Activated CD8-positive, alpha-beta memory T cell treated with anti-CD3 and anti-CD28 coated beads for 48 hours (primary cell): ENCODE measurements at places on chromosomes 5 and 9.

DNA sequence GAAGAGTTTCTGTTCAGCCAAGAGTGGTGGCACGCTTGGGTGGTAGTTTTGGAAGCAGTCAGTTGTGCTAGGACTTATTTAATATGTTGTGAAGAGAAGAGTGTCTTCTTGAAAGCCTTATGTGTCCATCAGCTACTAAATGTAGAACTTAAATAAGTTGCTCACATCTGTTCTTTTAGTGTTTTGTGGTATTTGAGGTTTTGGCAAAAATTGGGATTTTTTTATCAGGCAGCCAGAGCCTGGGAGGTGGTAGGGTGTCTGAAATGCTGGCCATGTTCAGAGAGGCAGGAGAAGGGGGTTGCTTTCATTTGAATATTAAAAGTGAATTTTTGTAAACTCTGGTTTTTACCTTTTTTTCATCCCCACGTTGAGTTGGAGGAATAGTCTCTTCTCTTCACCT is 24.2 kb upstream of the ZBTB34 start:
- no peak for DNase-seq

GRCh38 chr5:6498968-6499367 is 50.3 kb downstream of the UBE2QL1 start:
- no peak for DNase-seq

- no peak for DNase-seq
Measured at GRCh38 chr9:72150127-72150526, 887 bp downstream of the GDA start.

GRCh38 chr5:109691996-109692395 is 2.3 kb downstream of the MAN2A1 start:
- no peak for DNase-seq

DNA sequence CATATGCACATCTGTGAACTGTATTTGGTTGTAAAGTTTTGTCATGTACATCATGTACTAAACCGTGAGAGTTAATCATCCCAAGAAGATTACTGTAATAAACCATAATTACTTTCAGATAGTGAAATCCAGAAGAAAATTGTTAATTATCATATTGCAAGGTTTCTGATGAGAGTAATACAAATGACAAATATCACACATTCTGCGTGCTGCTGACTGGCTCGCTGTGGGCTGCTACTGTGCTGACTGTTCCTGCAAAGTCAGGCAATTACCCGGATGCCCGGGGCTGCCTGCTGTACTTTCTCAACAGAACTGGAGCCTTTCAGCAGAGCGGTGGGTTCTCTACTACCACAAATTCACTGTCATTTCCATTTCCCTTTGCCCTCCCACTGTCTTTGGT is 68.3 kb downstream of the SMARCA2 start:
- no peak for DNase-seq

DNA sequence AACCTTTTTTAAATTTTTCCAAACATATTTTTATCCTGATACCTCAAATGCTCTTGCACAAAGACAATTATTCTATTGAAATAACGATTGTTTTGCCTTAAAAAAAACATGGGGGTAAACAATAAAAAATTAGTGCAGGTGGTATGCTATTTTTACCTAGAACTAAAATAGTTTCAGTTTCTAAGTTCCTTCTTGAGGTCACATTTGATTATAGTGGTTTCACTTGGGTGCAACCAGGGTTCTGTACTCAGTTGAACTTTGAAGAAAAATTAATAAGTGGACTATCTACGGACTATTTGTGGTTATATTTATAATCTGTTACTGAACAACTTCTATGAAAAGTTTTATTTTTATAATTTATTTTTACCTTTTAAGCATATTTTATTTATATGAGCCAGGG is 387.1 kb upstream of the IZUMO3 start:
- no peak for DNase-seq

DNA sequence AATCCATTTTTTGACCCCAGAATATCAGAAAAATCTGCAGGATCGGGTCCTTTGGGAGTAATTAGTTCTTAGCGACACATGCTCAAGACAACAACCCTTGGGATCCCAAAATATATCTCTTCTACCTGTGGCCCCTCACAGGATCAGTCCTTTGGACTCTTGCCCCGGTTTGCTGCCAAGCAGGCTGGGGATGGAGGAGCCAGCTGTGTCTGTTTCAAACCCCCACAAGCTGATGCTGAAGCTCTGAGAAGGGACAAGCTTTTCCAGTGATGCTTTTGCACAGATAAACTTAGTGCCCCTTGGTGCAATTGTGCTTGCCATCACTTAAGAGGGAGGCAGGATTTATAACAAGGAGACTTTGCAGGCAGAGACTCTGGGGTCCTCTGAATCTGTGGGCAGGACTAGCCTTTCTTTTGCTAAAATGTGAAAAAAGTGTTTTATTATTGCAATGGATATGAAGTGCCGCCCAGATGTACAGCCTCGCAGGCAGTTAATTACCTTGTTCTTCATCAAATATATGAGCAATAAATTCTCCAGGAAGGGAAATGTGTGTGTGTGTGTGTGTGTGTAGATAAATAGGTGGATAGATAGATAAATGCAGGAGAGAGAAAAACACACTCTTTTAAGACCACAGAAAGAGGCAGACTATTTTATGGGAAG is 9.6 kb upstream of the LHX2 start:
- DNase-seq = no peak

- no peak for DNase-seq
Measured at GRCh38 chr5:38323645-38324295, 65.4 kb downstream of the EGFLAM start.

DNA sequence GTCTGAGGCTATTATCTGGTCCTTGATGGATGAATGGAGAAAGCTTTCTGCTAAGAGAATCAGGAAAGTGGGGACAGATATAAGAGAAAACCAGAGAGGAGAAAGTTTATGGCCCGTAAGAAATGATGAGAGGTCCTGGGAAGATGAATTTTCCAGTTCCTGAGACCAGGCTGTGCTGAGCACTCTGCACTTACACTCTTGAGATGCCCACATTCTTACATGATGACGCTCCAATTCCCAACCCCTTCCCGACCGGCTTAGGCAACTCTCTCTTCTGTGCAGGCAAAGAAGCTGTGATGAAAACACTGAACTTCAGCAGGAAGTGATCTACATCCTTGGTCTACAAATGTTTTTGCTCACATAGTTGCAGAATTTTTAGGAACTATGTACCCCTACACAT is 417.0 kb downstream of the ARHGEF28 start:
- no peak for DNase-seq

- no peak for DNase-seq
Measured at GRCh38 chr9:128275198-128276007, at the start of gene GOLGA2. Gene GOLGA2, minus strand, starts transcription at chr9:128276007. Its CDS starts 31 bp downstream, at chr9:128275976.

- DNase-seq = no peak
Measured at GRCh38 chr9:119282476-119283077, 86.7 kb downstream of the BRINP1 start.

DNA sequence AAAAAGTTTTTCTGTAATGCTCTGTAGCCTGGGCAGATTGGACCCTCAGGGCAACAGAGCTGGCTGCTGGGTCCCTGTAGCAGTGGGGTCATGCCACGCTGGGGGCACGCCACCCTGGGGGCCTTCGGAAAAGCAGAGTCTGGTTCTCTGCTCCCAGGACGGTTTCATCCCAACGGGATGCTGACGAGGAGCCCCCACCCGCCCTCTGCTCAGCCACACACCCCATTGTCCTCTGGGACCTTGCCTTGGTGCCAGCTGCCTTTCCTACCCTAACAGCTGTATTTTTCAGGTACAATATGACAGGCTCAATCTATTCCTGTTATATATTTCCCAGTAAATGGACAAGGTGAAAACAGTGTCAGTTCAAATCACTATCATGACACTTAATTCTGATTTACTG is 29.0 kb upstream of the MVB12B start:
- DNase-seq = no peak

GRCh38 chr5:109230369-109230768 is 179.4 kb downstream of the PJA2 start:
- DNase-seq = no peak

GRCh38 chr9:24487250-24487861 is 58.3 kb downstream of the IZUMO3 start:
- no peak for DNase-seq

DNA sequence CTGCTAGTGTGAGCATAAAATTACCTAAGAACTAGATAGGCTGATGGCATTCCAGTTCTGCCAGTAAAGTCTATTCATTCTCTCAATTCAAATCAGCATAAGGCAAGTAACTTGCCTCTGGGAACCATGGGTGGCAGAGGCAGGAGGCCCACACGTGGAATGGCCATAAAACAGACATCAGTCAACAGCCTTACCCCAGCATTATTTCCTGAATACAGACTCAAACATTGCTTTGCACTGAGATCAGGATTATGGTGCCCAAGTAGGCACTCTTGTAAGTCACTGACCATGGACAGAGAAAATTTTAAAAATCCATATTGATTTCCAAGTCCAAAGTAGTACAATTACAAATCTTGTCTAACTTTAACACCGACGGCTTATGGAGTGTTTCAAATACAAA is 157.7 kb downstream of the NR2F1-AS1 start:
- DNase-seq = no peak

- no peak for DNase-seq
Measured at GRCh38 chr5:171528865-171529614, 109.6 kb downstream of the FGF18 start.

- DNase-seq = no peak
Measured at GRCh38 chr9:70125621-70126263, 82.1 kb downstream of the MAMDC2 start.

GRCh38 chr5:175816348-175816747 is 55.0 kb upstream of the CPLX2 start:
- no peak for DNase-seq

GRCh38 chr9:105206496-105206820 is 38.0 kb upstream of the SLC44A1 start:
- no peak for DNase-seq

DNA sequence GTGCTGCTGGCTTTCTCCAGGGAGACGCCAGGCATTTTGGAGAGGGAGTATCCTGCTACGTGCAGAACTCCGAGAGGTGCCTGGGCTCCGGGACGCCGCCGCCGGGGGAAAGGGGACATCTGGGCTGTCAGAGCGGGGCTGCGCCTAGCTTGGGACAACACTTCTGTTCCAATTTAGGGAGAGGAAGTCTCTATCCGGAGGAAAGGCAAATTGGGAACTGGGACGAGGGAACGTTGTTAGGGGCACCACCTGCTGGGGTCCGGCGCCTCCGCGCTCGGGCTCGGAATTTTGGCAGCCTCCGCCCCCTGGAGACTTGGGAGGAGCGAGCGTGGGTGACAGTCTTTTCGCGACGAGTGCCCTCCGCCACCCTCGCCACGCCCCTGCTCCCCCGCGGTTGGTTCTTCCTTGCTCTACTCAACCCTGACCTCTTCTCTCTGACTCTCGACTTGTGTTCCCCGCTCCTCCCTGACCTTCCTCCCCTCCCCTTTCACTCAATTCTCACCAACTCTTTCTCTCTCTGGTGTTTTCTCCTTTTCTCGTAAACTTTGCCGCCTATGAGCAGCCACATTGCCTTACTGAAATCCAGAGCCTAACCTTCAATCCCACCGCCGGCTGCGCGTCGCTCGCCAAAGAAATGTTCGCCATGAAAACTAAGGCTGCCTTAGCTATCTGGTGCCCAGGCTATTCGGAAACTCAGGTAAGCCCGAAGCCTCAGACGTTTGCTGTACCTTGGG is 1.6 kb downstream of the TSLP start:
- peak; percentile 23 for DNase-seq

GRCh38 chr5:73558950-73559349 is 6.5 kb downstream of the ANKRA2 start:
- DNase-seq = no peak

DNA sequence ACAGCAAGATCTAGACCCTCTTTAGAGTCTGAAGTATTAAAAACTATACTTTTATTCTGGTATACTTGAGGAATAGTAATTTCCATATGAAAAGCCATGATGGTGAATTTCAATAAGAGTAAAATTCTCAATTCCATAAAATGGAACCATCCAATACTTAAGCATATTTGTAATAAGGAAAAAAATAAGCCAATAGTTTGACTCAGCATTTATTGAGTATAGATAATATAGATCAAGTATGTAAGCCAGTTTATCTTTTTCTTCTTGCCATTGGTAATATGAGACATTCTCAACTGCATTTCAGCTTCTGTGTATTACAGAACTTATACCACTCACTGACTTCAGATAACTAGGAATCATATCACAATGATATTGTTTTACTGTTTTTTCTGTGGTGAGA is 361.0 kb downstream of the SLCO4C1 start:
- no peak for DNase-seq

DNA sequence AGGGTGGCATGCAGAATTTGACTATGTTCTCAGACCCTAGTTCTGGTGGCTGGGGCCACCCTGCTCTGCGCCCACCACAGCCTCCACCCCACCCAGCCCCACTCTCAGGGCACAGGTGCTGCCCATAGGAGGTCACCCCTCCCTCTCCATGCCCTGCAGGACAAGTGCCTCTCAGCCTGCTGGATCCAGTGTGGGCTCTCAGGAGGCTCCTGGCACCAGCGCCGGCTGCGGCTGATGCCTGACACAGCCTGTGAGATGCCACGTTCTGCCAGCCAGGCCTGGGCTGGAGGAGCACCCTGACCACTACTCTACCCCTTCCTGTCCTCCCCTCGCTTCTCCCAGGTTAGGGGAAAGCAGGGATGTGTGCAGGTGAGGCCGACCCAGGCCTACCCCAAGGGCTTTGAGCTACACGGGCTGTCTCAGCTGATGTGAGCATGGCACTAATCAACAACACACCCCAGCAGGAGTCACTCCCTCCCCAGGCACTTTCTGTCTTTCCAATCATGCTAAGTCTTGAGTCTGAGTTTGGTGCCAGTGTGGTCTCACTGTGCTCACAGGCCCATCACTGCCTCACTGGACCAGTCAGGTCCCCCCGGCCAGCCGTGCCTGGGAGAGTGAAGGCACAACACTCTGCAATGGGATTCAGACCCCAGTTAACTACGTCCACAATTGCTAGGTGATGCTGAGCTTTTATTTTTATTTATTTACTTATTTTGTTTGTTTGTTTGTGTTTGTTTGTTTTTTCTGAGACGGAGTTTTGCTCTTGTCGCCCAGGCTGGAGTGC is 12.1 kb upstream of the BARX1 start:
- DNase-seq = no peak

- no peak for DNase-seq
Measured at GRCh38 chr9:111360881-111361280, 30.9 kb upstream of the OR2K2 start.

GRCh38 chr9:16331031-16331430 is 539.4 kb downstream of the BNC2 start:
- no peak for DNase-seq

DNA sequence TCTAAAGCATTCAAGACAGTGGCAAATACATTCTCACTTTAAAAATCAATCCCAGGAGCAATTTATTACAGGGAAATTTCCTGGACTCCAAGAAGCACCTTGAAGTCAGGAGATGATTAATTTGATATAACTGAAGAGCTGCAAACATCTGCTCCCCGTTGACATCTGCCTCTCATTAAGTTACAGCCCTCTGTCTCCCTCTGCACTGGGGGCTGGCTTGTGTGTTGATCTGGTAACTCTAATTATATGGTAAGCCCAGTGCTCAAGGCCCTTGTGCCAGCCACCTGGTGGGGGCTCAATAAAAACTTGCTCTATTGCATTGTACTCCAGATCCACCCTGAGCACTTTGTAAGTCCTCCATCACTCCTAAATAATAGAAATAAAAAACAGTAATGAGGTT is 131.1 kb upstream of the ZNF462 start:
- no peak for DNase-seq

- DNase-seq = peak; percentile 74
Measured at GRCh38 chr5:134100283-134101091, 14.0 kb upstream of the TCF7 start.

GRCh38 chr9:104969116-104969515 is 41.2 kb upstream of the ABCA1 start:
- DNase-seq = no peak

- no peak for DNase-seq
Measured at GRCh38 chr5:59178071-59178470, 595.2 kb downstream of the RAB3C start.
